Activated T-cell treated with anti-CD3 and anti-CD28 coated beads, Interleukin-2, amount 50 U/mL, for 72 hours (primary cell): ENCODE measurements at places on chromosomes 11 and 22. TPM values are rescaled to one million over a fixed set of nuclear protein-coding genes. Genes with fewer than 3 reads are reported as not detected.

- DNase-seq = no peak
Measured at GRCh38 chr11:73582653-73583052, 15.3 kb downstream of the FAM168A start.

- no peak for DNase-seq
Measured at GRCh38 chr11:116255321-116255953, 517.4 kb downstream of the BUD13 start.

The SGSM1 gene
- total RNA-seq = 0.07 TPM

GRCh38 chr11:41775296-41775695 is 315.8 kb upstream of the LRRC4C start:
- no peak for DNase-seq

The RTN4R gene
- 1.4 TPM for total RNA-seq

The PTPRCAP gene
- 119 TPM for total RNA-seq

GRCh38 chr11:67117672-67118180 is 1.3 kb upstream of the KDM2A start:
- DNase-seq = peak; percentile 67

The CRYBB2 gene
- total RNA-seq = 0.51 TPM

The TPBGL gene
- 0.14 TPM for total RNA-seq

DNA sequence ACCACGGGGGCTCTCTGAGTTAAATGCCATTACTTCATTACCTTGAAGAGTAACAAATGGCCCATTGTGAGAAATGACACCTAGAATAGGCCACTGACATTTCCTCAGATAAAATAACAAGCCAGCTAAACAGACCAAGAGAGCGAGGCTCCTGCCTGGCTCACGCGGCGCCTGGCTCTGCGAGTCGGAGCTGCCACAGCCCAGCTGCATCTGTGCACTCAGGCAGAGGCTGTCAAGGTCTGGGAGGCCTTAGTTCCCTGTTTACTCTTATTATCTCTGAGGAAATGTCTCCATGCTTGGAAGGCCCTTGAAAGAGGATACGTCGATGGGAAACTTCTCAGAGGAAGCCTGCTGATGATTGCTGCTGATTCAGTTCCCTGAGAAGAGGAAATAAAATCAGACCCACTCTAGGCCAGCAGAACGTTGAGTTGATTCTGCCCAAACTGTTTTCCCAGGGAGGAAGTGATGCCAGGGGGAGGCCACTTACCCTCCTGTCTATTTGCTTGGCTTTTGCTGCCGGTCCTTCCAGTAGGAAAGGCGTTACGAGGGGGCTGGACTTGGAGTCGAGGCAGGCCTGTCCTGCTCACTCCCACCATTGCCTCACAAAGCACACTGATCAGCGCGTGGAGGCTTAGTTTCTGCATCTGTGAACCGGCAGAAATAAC is 208.8 kb downstream of the TBC1D22A start:
- no peak for DNase-seq

DNA sequence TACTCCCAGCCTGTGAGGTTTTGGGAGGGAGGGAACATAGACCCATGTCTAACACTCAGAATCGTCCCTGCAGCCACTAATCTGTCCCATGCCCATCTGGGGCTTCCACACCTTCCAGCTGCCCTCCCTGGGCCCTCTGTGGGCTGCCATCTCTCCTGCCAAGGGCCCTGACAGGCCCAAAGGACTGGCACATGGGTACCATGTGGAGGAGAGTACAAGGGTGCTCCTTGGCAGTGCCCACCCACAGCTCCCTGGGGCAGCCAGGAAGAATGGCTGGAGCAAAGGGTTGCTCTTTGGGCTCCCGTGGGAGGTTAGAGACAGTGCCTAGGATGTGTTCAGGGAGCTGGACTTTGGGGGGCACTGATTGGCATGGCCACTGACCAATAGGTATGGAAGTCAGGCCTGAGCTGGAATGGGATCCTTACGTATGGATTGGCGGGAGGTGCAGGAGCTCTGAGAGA is 56.8 kb downstream of the CD82 start:
- peak; percentile 0 for DNase-seq

GRCh38 chr11:121762820-121763219 is 310.1 kb upstream of the SORL1-AS1 start:
- DNase-seq = no peak

GRCh38 chr22:20865875-20866445 is 7.2 kb downstream of the SNAP29 start:
- no peak for DNase-seq

The TEX54 gene
- 0.77 TPM for total RNA-seq

DNA sequence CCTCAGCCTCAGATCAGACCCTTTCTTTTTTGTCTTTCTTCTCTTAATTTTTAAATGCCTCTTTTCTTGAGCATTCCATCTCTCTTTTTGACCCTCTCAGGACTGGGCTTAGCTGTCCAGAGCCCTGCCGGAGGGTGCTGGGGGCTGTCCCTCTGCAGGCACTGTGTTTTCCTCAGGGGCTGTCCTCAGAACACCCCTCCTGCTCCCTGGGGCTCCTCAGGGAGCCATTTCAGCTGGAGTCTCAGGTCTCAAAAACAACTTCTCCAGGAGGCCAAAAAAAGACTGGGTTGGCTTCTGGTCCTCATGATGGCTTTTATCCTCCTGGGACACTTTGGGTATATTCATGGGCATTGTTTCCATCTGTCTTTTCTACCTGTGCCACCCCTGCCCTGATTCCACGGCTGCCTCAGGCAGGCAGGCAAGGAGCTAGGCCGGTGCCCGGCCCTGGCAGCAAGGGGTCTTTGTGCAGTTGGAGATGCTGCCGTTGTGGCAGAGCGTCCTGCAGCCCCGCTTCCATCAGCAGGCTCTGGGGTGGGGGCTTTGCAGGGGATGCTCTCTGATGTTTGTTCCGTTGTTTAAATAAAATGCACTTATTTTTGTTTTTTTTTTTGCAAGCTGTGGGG is 85.1 kb downstream of the CEP164 start:
- DNase-seq = no peak

DNA sequence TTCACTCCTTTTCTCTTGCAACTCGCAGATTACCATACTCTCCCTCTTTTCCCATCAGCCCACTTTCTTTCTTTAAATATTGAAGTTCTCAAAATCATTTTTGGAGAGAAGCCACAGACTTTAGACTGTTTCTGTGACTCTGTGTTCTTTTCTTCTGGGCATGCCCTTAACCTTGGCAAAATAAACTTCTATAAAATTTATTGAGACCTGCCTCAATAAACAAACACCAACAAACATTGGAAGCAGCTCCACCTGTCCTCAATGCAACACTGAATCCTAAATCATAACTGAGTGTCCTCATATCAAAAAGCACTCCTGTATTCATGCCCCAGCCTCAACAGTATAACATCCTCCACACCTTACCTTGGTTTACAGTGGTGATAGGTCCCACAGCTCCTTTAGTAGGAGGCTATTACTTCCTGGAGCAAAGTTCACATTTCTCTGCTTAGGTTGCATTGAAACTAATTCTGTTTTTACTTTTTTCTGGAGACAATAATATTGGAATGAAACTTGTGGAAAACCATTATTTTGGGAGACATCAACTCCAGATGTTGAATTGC is 320.0 kb upstream of the LRRC4C start:
- DNase-seq = no peak

The POU2AF1 gene
- total RNA-seq = 12.4 TPM

DNA sequence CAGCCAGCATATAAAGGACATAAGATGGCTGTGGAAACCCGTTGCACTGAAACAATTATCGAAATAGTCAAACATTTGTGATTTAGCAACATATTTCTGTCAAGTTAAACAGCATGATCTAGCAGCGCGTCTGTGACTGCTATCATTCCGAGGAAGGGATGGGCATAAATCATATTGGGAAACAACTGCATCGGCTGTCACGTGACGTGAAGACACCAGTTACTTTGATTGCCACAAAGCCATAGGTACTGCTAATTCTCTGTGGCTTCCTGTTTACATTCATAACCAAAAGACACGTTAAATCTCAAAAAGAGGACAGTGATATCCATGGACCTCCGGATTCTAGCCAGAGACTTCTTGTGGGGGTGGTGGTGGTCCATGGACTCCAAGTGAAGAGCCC is 87.8 kb downstream of the CACNA1I start:
- DNase-seq = peak; percentile 31

DNA sequence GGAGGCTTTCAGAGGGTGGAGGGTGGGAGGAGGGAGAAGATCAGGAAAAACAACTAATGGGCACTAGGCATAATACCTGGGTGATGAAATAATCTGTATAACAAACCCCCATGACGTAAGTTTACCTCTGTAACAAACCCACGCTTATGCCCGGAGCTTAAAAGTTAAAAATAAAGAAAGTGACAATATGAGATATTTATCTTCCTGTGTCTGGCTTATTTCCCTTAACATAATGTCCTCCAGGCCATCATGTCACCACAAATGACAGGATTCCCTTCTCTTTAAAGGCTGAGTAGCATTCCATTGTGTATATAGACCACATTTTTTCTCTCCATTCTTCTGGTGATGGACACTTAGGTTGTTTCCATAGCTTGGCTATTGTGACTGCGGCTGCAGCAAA is 79.5 kb downstream of the BARX2 start:
- no peak for DNase-seq

The KCTD17 gene
- total RNA-seq = 27.9 TPM

DNA sequence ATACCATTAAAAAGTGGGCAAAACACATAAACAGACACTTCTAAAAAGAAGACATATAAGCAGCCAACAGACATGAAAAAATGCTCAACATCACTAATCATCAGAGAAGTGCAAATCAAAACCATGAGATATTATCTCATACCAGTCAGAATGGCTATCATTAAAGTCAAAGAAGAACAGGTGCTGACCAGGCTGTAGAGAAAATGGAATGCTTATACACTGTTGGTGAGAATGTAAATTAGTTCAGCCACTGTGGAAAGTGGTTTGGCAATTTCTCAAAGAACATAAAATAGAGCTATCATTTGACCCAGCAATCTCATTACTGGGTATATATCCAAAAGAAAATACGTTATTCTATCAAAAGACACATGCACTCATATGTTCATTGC is 13.5 kb downstream of the OR2AT4 start:
- no peak for DNase-seq

The DBX1 gene
- not detected for total RNA-seq

The PHLDA2 gene
- total RNA-seq = 3.4 TPM

DNA sequence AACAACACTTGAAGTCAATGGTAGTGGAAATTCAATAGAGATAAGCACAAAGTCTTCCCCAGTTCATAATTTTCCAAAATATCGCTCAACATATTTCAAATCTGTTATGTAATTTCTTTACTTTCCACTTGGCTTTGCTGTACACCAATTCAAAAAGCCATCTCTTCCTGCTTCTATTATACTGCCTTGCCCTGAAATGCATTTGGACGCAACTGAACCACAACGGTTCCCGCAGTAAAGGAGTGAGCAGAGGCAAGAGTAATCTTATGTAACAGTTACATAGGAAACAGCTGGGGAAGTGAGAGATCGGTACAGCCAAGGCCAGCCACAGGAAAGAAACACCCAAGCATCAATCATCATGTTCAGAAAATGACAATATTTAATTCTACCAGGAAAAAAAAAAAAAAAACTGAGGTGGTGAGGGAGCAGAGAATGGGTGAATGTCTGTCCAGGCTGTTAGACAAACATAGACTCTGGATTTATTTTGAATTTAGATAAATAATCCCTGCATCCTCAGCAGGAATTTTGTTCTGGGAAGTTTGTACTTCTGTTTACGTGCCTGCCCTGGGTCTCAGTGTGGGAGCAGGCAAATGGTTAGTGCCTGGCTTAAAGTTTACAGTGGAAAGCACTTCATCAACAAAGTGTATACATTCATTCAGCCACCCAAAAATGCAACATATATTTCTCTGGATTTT is 392.2 kb downstream of the ETS1 start:
- DNase-seq = peak; percentile 33

The CCDC87 gene
- 0.21 TPM for total RNA-seq

GRCh38 chr11:55854704-55855103 is 16.2 kb downstream of the OR5D16 start:
- DNase-seq = no peak

The APOL4 gene
- total RNA-seq = 2.7 TPM

The GAL3ST1 gene
- total RNA-seq = 1.1 TPM
